ENCODE measurements at places on chromosomes 7 and 10.

GRCh38 chr7:133434246-133434865, 181.5 kb downstream of the EXOC4 start:
- no peak for DNase-seq

DNA sequence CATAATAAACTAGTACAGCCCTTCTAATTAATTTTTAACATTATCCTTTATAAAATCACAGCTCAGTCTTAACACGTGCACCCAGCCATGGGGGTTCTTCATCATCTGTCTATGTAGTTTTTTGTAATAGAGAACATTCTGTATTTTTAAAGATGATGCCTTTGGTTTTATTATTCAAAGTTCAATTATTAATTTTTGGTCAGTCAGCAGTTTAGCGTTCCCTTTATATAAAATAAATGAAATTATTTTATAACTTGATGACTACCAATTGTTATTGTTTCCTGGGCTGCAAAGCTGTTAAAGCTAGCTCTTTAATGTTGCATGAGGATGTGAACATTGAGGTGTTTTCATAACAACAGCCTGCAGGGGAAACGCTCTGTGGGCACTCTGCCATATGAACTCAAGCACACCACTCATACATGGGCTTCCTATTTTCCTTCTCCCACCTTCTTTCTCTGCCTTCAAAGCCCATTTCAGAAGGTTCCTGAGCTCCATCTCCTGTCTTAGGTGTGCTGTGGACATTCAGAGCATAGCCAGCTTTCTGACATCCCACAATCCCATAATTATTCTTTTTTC, 172.0 kb upstream of the YAE1 start:
- no peak for DNase-seq

DNA sequence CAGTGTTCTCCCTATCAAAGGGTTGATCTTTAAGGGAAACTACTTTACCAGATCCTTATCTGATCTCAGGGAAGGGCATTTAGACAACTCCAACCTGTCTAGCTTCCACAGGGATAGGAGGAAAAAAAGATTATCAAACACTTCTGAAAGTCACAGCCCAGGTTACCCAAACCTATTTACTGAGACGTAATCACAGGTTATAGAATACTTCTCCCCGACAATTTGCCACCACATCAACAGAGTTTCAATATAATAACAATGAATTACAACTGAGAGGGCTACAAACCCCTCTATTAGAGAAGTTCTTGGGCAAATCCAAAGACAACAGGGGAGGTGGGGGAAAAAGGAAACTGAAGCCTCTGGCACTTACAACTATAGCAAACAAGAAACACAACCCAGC, 26.3 kb downstream of the CFAP70 start:
- DNase-seq = no peak

DNA sequence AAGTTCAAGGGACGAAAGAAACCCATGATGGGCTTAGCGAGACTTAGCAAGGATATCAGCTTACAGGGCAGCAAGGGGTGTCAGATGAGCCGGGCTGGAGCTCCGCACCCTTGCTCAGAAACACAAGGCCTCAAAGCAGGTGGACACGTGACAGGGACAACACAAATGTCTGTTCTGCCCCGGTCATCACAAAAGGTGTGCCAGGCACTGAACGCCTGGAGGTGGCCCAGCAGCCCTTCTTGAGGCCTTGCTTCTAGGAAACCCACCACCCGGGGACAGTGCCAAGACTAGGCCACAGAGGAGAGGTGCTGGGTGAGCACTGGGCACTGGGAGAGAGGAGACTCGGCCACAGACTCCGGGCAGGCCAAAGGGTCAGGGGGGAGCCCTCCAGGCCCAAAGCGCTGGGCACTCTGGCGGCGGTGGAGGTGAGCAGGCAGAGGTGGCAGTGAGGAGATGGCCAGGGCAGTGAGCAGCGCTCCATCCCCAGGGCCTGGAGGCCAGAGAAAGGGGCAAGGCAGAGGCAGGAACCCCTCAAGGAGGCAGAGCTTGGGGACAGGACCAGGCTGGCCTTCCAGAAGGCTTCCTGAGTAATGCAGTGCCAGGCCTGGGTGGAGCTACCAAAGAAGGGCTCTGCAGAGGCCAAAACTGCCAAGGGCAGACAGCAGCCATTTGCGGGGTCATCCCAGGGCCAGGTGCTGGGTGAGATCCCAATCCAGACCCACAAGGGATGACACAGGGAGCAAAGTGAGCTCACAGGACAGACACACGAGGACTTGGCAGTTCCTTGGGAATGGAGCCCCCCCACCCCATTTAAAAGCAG, 22.7 kb downstream of the EBF3 start:
- DNase-seq = no peak

DNA sequence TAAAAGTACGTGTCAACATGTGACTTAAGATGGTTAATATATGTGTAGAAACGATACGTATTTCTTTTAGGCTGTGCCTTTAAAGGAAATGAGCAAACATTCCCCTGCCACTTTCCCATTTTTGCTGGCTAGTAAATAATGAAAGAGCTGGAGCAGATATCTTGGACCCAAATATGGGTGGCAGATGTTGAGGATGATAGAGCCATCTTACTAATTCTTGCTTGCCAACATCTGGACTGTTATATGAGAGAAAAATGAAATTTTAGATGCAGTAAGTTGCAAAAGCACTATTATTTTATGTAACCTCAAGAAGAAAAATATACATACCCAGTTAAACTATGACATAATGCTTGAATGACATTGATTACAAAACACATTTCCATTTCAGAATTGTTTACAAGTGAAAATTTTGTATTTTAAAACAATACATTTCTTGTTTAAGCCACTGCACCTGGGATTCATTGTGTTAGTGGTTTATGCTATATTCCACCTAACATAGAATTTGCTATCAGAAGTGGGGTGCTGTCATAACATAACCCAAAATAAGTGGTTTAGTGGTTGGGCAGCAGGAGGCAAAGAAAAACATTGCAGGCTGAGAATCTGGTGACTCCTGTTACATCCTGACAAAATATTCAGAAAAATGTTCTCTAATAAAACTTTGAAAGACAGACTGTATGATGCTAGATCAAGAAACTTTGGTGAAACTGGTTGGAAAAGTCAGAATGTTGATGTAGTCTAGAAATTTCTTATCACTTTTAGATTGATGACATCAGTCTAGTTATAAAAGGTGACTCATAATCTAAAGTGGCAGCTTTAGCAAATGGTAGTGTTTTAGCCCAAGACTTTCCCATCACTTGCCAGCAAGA, 305.0 kb downstream of the PTEN start:
- DNase-seq = no peak

DNA sequence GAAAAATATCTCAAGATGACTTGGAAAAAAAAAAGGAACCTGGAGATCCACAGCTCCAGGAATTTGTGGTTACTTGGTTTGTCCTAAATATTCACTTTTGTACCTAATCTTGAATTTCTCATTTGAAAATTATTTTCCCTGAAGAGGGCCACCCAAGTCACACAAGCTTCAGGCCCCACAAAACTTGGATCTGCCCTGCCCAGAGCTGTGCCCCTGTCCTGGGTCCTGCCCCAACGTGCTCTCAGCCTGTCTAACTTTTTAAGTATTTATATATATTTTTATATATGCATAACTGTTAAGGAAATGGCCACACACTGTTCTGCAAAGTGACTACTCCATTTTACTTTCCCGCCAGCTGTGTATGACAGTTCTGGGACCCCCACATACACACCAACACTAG, 123.5 kb downstream of the ARHGAP22 start:
- DNase-seq = no peak

- DNase-seq = no peak
Measured at GRCh38 chr10:49278497-49278981, 20.4 kb upstream of the C10orf71 start.

DNA sequence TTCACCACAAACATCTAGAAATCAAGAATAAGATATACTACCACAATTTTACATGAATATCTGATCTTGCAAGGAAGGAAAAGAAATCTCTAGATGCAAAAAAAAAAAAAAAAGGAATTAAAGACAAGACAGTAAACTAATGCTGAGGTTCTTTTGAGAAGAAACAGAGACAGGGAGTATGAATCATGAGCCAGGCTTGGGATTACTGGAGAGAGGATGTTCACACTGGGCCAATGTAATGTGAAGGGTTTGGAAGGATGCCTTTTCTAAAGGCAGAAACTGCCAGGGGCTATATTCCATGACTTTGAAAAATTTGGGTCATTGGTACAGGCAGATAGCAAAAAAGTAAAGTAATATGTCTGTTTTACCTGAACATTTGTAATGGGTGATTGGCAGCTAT, 573.0 kb upstream of the IGFBP3 start:
- DNase-seq = no peak

- DNase-seq = no peak
Measured at GRCh38 chr7:122291189-122291588, 13.4 kb downstream of the FEZF1 start.

DNA sequence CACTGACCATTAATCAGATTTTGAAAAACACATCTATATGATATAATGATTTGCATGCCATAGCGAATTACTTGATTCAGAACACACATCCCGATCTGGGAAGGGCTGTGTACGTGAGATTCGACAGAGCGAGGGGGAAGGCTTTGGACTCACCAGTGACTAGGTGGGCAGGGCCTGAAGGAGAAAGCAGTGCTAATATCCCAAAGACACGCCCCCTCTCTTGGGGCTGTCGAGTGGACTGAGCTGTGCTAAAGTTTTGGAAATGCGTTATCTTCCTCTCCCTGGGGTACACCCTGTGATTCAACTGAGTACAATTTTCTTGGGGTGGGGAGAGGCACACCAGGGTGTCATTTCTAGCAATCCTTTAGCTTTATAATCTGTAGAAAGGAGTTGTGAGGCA, 1.8 kb downstream of the LRRC17 start:
- no peak for DNase-seq

DNA sequence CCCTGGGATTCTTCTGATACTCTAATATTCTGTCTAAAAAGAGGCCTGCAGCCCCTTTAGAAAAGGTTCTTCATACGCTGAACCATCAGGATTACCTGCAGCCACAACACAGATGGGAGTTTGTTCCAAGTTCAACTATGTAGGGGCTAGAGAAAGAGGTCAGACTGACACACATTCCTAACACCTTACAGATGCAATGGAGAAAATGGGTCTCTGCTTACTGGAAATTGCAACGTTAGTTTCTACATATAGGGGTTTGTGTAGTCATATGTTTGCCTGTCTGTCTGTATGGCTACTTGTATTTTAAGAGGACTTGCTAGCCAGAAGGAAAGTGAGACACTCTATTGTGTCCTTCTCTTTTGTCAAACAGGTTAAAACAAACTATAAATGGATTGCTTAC, 618.5 kb downstream of the INHBA start:
- DNase-seq = no peak

- DNase-seq = peak; percentile 48
Measured at GRCh38 chr10:73908853-73909539, 1.9 kb upstream of the PLAU start.

DNA sequence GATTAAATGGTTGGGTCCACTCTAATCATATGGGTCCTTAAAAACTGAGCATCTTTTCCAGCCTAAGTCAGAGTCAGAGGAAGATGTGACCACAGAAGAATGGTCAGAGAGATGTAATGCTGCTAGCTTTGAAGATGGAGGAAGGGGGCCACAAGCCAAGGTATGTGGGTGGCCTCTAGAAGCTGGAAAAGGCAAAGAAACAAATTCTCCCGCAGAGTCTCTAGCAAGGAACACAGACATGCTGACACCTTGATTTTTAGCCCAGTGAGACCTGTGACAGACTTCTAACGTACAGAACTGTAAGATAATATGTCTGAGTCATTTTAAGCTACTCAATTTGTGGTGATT, 1.5 kb upstream of the EXOC6 start:
- DNase-seq = no peak

GRCh38 chr7:106071356-106071998, 40.6 kb downstream of the SYPL1 start:
- no peak for DNase-seq

DNA sequence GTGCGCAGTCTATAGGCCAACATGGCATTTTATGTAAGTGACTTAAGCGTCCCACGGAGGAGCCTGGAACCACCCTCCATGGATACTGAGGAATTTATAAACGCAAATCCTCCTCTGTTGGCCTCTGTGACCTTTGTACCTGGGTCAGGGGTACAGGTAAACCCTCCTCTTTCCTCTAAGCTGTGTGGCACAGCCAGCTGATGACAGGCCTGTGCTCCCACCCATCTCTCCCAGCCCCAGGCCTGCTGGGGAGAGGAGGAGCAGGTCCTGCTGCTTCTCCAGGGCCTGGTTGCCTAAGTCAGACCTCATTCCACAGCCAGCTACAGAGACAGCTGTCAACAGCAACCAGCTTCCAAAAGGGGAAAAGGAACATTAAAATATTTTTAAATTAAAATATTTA, 5.0 kb downstream of the AVPI1 start:
- DNase-seq = no peak

- DNase-seq = no peak
Measured at GRCh38 chr7:154202002-154202401, 149.8 kb downstream of the DPP6 start.

DNA sequence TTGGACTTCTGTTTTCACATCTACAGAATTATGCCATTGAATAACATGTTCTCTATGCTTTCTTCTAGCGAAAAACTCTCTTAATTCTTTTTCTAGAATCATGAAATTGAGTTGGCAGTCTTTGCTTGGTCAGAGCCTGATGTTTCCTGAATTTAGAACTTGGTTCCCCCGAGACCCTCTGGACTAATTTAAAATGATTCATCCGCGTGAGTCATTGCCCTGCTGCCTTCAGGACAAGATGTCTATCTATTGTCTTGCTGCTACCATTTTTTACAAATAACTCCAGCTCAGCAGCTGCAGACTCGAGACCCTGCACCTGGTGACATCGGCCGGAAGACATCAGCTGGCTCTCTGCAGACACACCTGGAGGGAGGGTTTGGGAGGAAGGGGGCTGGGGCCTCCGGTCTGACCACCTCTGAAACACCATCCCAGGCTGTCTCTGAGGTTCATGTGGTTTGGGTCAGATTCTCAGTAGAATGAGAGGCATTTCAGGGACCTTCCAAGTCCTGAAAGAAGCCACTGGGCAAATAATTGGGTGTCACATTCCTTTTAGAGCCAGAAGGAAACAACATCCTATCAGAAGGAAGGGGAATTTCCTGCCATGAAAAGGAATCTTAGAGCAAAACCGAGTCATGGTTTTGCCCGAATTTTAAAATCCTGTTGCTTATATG, 20.9 kb upstream of the KLF6 start:
- DNase-seq = no peak

DNA sequence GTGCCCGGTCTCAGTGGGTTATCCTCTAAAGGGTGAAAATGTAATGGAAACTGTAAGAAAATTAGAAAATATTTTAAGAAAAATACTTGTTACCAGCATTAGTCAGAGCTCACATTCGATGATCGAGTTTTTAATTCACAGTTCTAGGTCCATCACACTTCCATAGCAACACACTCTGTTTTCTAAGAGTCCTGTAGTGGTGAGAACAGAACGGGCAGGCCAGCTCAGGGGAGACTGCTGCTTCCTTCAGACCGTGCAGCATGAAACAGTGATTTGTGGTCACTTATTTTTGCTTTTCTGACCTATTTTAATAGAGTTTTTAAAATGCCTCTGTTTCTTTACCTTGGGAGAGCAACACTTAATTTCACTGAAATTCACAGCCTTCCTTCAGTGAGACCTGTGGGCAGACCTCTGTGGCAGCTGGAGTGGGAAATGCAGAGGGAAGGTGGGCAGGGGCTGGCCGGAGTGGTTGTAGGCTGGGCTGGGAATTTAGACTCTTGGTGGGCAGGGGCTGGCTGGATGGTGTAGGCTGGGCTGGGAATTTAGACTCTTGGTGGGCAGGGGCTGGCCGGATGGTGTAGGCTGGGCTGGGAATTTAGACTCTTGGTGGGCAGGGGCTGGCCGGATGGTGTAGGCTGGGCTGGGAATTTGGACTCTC, 1.5 kb downstream of the SUN1 start:
- DNase-seq = no peak
